ENCODE measurements at places on chromosomes 11 and 22.

DNA sequence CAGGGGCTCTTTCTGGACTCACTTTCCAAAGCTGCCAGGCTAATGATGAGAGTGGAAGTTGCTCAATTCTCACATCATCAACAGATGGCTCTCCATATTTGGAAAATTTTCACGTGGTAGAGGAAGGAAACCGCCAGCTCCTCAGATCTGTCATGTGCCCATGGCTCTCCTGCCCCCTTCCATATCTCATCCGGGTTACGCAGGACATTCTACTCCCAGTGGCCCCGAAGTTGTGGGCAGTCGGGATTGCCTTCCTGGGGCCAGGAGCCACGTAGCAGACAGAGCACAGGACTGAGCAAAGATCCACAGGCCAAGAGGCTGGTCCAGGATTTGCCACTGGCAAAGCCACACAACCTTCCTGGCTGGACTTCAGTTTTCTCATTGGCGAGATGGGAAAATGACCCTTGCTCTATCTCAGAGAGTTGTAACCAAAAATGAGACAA lies 38.8 kb downstream of the RPUSD4 start:
- no peaks in the 10 kb centered on the region for H3K36me3 ChIP-seq
- H3K27ac ChIP-seq, result no peak overlapping the region
- no peak overlapping the region for H3K4me3 ChIP-seq
- no peak for DNase-seq
- peaks cover 2% of the 10 kb centered on the region for H3K27me3 ChIP-seq
- no peaks in the 10 kb centered on the region for H3K4me1 ChIP-seq

DNA sequence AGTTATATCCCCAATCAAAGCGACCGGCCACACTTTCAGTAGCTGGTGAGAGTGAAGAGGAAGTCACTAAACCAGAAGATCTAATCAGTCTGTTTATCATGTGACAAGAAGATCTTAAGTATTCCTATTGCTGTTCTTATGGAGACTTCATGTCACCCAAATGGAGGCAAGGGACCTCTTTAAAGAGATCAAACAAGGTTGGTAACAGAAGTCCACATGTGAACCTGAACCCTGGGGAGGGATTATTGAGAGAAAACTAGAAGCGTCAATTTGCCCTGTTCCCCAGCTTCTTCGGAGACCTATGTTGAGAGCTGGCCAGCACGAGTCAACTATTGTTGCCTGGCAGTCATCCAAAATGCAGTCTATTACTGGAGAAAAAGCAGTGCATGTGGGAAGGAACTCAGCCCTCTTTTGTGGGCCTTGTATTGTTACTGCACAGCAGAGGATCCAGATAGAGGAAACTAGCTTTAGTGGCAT lies 76.9 kb upstream of the CTSC start:
- H3K27ac ChIP-seq, result no peak overlapping the region
- peaks cover 19% of the 10 kb centered on the region for H3K4me1 ChIP-seq
- no peaks in the 10 kb centered on the region for H3K36me3 ChIP-seq
- H3K4me3 ChIP-seq, result peak overlapping the region; percentile 9

DNA sequence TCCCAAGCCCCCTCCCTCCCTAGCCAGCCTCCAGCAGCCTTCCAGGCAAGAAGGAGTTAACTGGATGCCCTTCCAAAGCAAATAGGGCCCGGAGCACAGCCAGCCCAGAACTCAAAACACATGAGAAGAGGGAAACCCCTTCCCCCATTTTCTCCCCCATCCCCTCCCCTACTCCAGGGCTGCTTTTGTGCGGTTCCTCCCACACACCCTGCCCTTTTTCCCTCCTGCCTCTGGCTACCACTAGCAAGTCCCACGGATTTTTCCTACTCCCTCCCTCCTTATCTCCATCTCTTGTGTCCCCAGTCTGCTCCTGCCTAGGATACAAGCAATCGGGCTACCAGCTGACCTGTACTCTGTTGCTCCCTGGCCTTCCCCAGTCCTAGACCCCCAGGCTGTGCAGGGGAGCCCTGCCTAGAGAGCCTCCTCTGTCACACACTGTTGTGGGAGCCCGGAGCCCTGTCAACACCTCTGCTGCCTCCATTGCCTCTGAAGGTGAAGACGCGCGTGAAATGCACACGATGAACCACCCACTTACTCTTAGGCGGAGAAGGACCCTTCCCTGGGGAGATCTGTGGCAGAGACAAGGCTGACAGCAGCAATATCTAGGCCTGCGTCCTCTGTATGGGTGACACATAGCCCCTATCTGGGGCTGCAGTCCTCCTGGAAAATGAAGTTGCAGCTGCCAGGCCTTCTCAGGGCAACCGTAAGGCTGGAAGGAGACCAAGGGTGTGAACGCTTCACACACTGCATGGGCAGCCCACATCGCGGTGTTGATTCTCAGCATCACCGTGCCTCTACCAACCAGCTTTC lies 282.8 kb downstream of the MN1 start:
- no peak overlapping the region for H3K27ac ChIP-seq
- DNase-seq, result no peak
- no peaks in the 10 kb centered on the region for H3K4me1 ChIP-seq
- no peaks in the 10 kb centered on the region for H3K27me3 ChIP-seq
- H3K36me3 ChIP-seq, result no peaks in the 10 kb centered on the region

DNA sequence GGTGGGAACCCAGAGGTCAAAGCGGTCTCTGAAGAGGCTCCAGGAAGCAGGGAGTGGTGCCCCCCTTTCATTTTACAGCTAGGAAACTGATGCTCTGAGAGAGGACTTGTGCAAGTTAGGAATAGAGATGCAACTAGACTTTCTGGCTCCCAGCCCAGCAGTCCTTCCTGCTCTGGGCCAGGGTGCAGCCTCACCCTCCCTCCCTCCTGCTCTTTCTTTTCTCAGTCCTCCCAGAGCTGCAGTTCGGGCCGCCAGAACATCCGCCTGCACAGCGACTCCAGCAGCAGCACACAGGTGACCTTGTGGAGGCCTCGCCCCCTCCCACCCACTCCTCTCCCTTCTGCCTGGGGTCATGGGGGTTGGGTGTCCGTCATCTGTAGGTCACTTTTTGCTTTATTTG lies 51.5 kb downstream of the LHFPL7 start:
- DNase-seq, result no peak
- no peak overlapping the region for H3K4me3 ChIP-seq
- no peak overlapping the region for H3K27ac ChIP-seq

- peak; percentile 82 for DNase-seq
- H3K27ac ChIP-seq, result no peak overlapping the region
- no peaks in the 10 kb centered on the region for H3K36me3 ChIP-seq
- H3K4me3 ChIP-seq, result peak overlapping the region; percentile 37
Measured at GRCh38 chr11:67071420-67072284, 15.0 kb downstream of the RHOD start.

DNA sequence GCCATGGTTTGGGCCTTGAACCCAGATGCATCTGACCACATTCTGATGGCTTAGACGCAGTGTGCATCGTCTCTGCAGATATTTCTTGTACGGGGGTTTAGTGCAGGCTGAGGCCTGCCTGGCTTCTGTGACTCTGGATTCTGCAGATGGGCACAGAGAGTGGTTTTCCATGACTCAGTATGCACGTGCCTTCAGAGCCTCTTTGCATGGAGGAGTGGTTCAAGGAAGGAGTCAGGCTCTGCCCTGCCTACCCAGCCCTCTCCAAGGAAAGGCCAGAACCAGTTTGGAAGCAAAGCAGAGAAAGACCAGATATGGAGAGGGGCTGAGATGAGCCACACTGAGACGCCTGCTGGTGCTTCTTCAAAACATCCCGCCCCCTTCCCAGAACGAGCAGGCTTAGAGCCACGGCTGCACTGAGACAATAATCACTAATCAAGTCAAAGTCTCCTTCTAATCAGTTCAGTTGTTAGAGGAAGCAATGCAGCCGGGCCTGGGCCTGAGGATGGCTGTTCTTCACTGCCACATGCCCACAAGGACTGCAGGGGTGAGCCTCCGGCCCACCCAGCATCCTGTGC lies 308.9 kb downstream of the NXPE2 start:
- H3K36me3 ChIP-seq, result no peaks in the 10 kb centered on the region
- H3K27ac ChIP-seq, result no peak overlapping the region
- H3K4me1 ChIP-seq, result no peaks in the 10 kb centered on the region
- DNase-seq, result no peak
- no peak overlapping the region for H3K4me3 ChIP-seq
